ENCODE measurements at places on chromosomes 12 and 14.

DNA sequence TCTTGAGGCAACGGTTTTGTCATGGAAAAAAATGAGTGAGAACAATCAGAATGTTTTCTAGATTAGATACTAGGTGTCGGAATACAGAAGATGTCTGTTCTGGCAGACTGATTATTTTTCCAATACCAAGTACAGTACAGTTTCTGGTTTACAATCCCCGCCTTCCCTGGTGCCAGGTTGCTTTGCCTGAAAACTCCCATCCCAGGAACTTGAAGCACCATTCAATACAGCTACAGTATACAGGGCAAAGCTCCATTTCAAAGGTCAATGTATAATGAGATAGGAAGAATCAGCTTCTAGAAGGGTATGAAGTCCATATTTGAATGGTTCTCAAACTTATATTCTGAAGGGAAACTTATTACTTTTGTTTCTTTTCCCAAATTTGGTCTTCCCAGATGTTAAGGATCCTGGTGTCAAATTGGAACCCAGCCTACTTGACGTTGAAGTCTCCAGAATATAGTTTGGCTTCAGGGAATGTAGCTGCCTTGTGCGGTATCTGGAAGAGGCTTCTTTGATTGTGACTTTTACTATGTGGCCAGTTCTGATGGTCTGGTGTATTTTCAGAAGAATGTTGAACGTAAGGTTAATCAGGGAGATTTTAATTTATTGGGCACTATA, 238.0 kb upstream of the ATP2B1 start:
- DNase-seq = no peak

DNA sequence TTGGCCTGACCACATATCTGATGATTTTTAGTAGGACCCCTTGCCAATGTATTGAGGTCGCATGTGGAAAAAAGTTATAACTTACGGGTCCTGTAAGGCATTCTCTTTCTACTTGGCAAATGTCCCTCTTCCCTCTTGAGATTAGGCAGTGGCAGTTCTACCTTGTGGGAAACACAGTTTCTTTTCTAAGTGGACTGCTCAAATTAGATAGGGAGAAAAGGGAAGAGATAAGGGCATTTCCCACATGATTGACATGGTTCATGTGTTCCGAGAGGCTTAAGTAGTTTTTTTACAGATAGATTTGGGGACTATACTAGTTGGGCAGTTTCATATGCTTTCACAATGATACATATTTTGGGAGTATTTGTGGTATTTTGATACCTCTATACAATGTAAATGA, 154.7 kb downstream of the FBXL14 start:
- no peak for DNase-seq

DNA sequence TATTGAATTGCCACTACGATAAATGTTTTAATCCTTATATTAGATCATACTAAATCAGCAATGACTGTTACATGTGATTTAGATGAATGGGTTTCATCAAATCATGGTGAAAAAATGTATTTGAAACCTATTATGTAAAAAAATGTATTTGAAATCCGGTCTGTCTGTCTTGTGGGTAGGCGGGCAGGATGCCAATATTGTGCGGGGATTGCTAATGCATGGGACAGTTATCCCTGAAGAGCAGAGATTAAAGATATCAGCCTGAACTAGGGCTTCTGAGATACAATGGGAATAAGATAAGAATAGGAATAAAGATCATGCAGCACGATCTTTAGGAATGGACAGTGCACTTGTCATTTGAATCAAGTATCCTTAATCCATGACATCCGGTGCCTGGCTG, 134.0 kb downstream of the PRKCH start:
- DNase-seq = no peak

GRCh38 chr14:87491816-87492215, 501.2 kb downstream of the GALC start:
- no peak for DNase-seq

- DNase-seq = no peak
Measured at GRCh38 chr12:66552716-66553115, 126.2 kb downstream of the GRIP1 start.

DNA sequence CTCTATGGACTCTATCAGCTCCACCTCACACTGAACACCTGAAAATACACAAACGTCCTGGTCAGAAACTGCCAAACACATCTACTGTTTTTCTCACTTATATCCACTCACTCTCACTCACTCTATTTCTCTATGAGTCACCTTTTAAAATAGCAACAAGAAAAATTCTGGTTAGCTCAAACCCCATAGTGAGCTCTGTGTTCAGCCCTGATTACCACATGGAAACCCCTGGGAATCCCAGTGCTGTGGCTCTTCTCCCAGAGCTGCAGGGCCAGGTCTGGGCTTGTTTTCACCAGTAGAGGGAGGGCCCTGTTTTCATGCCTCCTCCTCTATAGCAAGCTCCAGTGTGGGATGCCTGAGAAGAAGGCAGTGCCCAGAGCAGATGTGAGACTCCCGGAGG, 1126.1 kb downstream of the TMEM121 start:
- DNase-seq = no peak

GRCh38 chr14:69355607-69356281, 42.4 kb downstream of the ERH start:
- peak; percentile 63 for DNase-seq

DNA sequence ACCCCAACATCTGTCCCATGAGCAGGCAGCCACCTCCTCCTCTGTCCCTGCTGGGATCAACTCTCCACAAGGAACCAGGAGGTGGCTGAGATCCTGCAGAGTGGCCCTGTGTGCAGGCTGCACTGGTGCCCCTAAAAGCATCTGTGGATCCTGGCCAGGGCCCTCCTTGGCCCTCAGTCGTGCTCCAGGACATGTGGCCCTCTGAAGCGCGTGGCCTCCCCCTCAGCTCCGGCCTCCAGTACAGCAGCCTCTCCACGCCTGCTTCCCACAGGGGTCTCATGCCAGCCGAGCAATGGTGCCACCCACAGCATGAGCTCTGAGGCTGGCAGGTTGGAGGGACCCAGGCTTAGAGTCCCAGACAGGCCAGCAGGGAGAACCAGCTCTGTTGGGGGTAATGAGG, 77.4 kb upstream of the NOS1 start:
- no peak for DNase-seq
